ENCODE measurements at places on chromosomes 1 and 21. TPM values are rescaled to one million over a fixed set of nuclear protein-coding genes. Genes with fewer than 3 reads are reported as not detected.

Gene IFI44L
- 0.28 TPM for total RNA-seq

Gene CDC20
- 179 TPM for total RNA-seq

Gene EPHB2
- total RNA-seq: 30.9 TPM

Gene KCND3
- total RNA-seq: not detected

Gene THEM5
- total RNA-seq: 0.06 TPM

Gene CA14
- total RNA-seq: not detected
